ENCODE measurements at places on chromosomes 6 and 20. TPM values are rescaled to one million over a fixed set of nuclear protein-coding genes. Genes with fewer than 3 reads are reported as not detected.

- DNase-seq = no peak
Measured at GRCh38 chr20:32130352-32130751, 20.8 kb downstream of the TM9SF4 start.

GRCh38 chr6:13496513-13497190, 9.3 kb upstream of the GFOD1 start:
- no peak for DNase-seq

- DNase-seq = no peak
Measured at GRCh38 chr6:149164199-149164750, 153.2 kb upstream of the TAB2 start.

- DNase-seq = no peak
Measured at GRCh38 chr6:12381587-12381986, 91.4 kb downstream of the EDN1 start.

DNA sequence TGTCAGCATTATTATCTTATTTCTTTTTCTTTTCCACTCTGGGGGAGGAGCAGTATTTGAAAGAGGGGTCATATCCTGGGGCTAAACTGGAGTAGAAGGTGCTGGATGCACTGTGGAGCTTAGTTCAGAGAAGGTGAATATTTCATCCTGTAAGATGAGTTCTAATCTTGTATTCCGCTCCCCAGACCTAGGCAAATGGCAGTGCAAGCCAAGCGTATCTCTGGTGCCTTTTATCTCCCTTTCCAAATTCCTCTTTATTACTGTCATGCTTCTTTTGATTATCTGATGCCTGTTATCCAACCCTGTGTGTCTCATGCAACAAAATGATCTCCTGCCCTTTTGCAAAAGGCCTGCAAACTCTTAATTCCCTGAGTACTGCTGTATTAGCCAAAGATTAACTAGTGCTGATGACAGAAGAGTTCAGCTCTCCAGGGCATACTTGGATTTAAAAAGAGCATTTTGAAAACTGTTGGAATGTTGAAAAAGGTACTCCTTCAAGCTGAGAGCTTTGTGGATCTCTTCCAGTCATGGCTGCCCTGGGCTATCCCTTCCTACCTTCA, 138.0 kb downstream of the CARMIL1 start:
- no peak for DNase-seq

DNA sequence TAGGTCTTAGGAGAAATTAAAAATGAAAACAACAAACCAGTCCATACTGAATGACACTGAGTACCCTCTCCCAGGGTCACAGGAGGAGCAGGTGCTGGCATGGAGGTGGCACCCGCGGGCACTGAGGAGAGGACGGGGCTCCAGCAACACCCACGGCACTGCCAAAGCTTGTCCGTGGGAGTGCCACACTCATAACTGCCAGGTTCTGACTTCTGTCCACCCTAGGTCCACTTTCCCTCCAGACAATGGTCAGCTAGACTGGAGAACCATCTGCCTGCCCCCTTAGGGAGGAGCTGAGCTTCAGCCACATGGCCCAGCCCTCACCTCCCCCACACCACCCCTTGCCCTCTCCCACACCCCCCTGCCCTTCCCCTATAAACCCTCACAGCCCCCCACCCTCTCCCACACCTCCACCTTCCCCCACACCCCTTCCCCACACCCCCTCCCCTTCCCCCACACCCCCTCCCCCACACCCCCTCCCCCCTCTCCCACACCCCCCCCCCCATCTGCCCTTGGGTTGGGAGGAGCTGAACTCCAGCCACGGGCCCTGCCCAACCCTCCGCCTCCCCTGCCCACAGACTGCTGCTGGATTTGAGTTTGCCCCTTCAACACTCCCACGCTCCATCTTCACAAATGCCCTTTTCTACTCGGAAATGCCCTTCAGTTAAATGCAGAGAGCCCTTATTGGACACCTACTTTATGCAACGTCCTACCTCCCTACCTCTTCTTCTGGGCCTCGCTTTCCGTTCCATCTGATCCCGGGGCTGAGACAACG, 129.6 kb downstream of the TAF4 start:
- peak; percentile 58 for DNase-seq

DNA sequence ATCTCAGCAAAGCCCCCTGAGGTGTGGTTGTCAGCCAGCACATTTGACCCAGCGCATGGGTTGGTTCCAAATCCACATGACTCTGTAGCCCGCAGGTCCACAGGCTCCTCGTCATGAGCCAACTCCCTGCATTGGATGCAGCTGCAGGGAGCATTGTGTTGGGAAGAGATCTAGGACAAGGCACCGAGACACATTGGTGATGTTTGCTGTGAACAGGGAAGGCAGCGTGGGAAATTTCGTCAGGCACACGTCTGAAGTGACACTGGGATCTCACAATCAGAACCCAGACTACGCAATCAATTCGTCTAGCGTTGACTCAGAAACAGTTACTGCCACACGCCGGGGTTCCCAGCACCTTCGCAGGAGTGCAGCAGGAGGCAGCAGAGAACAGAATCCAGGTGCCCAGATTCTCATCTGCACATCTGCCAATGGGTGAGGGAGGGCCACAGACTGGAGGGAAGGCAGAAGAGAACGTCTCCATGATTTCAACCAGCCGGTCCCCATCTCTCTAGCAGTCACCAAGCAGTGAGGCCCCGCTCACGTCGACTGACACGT, 177.0 kb downstream of the TTLL2 start:
- no peak for DNase-seq

GRCh38 chr6:108665495-108666196, 104.9 kb downstream of the FOXO3 start:
- DNase-seq = no peak

Gene PLA2G7
- not detected for total RNA-seq

Gene SDC4
- total RNA-seq = 21.2 TPM

Gene PET117
- 8.2 TPM for total RNA-seq

Gene DSP
- total RNA-seq = 471 TPM

Gene FOXQ1
- 0.15 TPM for total RNA-seq

Data from chondrocyte (in vitro differentiated cells).